WTC11 (cell line): ENCODE measurements at places on chromosomes 7 and 10. TPM values are rescaled to one million over a fixed set of nuclear protein-coding genes. Genes with fewer than 3 reads are reported as not detected.

DNA sequence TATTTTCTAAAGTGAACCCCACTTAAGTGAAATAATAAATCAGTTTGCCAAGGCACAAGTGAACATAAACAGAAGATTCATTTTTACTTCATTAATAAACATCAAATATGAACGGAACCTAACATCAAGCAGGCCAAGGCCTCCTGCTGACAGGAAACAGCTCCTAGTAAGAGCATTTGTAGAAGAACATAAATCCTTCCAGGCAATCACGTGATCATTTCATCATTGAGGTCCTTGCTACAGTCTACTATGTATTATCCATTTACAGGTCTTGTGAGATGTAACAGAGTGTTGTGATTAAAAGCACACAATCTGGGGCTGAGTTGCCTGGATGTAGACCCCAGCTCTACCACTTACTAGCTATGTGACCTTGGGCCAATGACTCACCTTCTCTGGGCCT, 70.6 kb downstream of the CALD1 start:
- DNase-seq = no peak

DNA sequence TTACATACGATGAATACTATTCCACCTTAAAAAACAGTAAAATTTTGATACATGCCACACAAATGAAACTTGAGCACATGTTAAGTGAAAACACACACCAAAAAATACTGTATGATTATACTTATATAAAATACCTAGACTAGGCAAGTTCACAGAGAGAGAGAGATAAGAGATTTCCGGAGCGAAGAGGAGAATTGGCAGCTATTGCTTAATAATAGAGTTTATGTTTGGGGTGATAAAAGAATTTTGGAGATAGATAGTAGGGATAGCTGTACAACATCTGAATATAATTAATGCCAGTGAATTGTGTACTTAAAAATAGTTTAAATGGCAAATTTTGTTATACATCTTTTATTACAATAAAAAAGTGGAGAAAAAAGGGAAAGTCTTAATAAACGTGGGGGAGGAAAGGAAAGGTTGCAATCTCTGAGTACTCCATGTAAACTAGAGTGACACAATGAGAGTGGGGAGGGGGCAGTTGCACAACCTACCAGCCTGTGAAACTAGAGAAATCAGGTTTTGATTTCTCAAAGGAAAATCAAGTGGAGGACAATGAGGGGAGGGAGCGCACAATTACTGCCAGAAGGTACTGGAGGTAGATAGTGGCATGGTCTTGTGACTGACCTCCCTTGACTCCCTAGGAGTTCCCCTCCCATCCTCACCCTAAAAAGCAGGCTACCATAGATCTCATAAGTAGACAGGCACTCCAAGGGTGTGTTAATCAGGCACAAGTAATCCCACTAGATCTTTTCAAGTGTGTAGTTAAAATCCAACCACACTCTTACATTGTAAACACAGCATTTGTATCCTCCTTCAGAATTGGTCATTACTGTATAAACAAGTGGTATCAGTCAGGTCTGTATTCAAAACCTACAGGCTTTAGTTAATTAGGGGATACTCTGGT, 31.6 kb upstream of the ANK3 start:
- DNase-seq = no peak

GRCh38 chr7:53768186-53768585, 732.8 kb downstream of the POM121L12 start:
- no peak for DNase-seq

DNA sequence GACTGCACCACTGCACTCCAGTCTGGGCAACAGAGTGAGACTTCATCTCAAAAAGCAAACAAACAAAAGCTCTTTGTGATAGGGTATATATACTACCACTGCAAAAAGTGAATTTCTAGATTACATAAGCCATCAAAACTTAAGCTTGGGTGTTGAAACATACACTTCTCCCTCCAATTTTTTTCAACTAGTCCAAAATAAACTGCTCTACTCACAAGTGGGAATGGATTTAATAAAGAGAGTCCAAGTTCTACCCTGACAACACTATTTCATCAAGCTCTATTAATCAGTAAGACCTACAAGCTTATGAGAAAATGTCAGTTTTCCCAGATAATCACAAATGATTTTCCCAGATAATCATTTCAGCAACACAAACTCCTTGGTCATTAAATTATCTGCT, 82.7 kb downstream of the NT5C2 start:
- no peak for DNase-seq

DNA sequence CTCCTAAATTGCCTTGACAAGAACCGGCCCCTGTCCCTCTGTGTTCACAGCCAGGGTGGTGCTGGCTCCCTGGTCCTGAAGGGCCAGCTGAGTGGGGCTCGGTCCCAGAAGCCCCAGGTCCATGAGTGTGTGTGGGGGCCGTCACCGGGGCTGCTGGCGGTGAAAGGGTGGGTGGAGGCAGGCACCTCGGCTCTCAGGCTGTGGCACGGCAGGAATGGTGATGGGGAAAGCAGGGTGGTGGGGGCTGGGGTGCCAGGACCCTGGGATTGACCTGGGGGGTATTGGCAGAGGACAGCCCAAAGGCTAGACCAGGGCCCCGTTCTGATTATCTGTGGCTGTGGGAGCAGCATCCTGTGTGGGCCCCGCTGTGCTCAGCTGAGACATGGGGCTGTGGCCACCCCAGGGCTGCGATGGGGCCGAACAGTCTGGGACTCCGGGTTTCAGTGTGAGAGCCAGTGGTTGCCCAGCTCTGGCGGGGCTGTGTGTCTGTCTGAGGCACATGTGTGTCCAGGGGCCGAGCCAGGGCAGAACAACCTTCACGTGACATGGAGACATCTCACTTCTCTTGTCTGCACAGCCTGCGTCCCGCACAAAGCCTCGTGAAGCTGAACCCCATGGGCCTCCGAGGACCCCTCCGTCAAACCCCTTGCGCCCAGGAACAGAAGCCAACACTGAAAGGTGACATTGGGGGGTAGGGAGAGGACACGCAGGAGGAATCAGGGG, 144.2 kb downstream of the ELFN1 start:
- no peak for DNase-seq

DNA sequence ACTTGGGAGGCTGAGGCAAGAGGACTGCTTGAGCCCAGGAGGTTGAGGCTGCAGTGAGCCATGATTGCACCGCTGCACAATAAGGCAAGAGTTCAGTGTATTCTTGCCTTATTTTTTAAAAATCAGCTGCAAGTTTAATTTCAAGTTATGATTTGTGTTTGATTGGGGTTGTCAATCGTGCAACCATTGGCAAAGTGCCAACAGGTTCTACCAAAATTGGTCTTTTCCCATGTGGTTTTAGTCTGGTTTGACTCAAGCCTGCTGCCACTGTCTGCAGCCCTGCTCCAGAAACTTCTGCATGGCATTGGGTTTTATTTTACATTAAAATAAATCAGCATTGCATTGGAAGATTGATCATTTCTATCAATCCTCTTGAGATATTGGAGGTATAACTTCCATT, 72.7 kb downstream of the PTPRE start:
- no peak for DNase-seq

Gene SLC18A3
- total RNA-seq = 0.07 to 0.13 TPM (median 0.09 TPM) in 3 replicates

Gene BMPR1A
- total RNA-seq = 99.7 to 107 TPM (median 104 TPM) in 3 replicates

Gene RBM48
- total RNA-seq = 8.0 to 8.6 TPM (median 8.4 TPM) in 3 replicates
